Islet precursor cell (in vitro differentiated cells): ENCODE measurements at places on chromosomes 16 and 17.
A peak's percentile ranks its signal among the peaks of the same experiment; 100 is the strongest.

GRCh38 chr16:73065632-73066330, 17.9 kb upstream of the ZFHX3 start:
- peak; percentile 72 for DNase-seq

DNA sequence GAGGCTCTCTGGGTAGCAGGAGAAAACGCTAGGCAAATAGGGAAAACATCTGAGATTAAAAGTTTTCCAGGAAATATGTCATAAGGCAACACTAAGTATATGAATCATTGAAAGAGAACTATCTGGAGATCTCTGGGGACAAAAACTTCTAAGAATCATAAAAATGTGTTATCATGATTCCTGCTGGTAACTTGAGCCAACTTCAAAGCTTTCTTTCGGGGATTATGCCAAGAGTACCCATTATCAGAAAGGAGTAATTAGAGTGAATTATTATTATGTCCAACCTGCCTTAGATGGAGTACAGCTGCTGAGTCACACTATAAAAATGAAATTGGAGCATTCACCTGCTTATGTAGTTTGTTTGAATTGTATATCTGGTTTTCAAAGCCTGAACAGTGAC, 488.5 kb upstream of the SOX9 start:
- no peak for DNase-seq

DNA sequence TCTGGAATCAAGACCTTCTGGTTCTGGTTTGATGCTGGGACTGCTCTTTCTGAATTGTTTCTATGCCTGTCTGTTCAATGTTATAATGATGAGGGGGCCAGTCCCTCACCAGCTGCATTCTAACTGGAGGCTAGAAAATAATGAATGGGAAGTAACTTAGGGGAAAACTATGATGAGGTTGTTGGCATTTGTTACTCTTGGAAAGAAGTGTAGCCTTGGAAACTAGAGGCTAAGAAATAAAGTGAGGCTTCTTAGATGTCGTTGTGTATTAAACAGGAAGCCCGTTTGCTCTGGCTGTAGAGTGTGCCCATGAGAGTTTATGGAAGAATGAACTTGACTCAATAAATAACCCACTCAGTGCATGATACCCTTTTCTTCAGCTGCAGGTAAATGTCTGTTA, 140.8 kb downstream of the PRKCA start:
- DNase-seq = no peak

DNA sequence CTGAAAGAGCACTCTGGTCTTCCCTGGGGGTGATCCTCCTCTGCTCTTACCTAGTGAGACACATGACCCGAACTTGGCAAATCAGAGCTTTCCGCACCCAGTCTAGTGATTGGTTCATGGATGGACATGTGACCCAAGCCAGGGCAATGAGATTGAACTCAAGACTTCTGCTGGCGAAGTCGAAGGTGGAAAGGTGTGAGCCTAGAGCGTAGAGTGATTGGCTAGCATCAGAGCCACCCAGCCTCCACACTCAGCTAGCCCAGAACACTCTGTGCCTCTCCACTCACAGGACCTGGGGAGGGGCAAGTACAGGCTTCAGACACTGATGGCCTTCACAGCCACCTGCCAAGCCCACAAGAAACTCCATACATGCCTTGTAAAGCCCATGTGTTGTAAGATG, 17.6 kb downstream of the ATPAF2 start:
- DNase-seq = no peak

- DNase-seq = no peak
These were observed 19.8 kb upstream of the BBS2 start for GRCh38 chr16:56539656-56540055.

DNA sequence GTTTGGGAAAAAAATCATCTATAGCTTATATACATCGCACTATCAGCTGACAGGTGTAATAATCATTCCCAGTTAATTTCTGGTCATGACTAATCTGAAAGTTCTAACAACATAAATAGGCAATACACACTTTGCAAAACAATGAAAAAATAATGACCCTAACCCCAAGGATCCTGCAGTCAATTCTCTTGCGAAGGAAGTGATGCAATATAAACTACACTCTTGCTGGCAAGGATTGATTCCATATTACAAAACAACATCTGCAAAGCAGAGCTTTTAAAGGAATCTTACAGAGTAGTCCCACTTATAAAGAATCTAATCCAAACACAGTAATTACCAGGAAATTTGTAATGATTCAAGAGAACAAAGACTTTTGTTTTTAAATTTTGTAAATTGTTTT, 73.4 kb downstream of the MYO1D start:
- DNase-seq = no peak

- no peak for DNase-seq
These were observed 1.4 kb upstream of the CPPED1 start for GRCh38 chr16:12805066-12805465.

DNA sequence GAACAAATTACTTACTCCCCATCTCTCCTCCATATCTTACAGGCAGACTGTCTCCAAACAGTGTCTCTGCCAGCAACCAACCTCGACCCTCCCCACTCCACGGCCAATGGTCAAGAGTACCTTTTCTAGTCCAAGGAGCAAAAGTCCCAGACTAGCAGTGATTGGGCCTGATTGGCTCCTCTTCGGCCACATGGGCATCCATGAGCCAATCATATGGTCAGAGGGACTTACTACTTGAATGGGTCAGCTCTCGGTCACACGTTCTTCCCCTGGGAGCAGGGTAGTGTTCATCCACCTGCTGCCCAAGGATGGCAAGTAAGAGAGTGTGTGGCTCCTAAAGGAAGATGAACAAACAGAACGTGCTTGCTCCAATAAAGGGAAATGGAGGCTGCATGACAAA, 84.6 kb downstream of the C16orf78 start:
- peak; percentile 42 for DNase-seq

GRCh38 chr16:86089991-86090390, 191.0 kb downstream of the IRF8 start:
- no peak for DNase-seq

GRCh38 chr17:77476006-77476405, 335.2 kb downstream of the SEC14L1 start:
- no peak for DNase-seq

- peak; percentile 2 for DNase-seq
These were observed 6.9 kb upstream of the C16orf78 start for GRCh38 chr16:49366669-49367068.

DNA sequence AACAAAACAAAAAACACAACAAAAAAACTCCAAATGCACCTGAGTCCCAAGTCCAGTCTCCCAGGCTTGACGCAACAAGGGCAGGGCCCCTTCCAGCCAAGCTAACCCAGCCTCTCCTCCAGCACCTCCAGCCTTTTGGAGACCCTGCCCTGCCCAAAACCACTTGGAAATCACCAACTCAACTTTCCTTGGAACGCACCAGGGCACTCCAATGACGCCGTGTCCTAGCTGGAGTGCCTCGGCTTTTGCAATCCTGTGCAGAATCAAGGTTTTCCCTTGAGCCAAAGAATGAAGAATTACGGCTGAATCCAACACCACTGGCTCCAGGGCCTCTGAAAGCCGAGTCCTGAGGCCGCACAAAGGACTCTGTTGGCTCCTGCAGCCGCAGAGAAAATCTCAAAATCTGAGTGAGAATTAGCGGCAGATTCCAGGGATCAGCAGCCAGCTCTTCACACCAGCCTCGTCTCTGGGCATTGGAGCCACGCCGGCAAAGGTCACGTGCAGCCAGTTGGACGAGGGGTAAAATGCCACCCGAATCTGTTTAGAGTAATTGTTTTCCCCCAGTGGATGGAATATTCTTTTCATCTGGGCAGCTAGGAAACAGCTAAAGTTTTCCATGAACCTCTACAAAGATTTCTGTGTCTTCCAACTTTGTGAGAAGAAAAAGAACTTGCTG, 9.7 kb upstream of the BAIAP2 start:
- DNase-seq = no peak

DNA sequence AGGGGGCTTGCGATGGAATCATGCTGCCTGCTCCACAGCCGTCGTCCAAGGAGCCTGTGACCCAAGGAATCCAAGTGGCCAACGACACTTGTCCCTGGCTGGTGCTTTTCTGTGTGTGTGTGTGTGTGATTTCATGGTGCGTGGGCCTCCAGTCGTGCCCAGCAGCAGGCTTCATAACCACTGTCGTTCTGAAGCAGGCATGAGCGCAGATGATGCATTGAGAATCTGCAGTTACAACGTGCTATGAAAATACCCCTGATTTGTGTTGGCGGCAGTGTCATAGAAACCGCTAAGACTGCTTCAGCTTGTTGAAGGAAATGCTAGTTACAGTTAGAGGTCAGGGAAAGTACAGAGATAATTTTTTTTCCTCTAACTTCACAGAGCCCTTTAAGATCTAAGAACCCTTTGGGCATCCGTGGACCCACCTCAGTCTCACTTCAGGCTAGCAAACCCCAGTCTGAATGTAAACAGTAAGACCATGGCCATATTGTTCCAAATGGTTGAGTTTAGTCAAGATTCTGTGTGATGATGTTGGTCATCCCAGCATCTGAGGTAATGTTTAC, 15.6 kb downstream of the C16orf90 start:
- no peak for DNase-seq

DNA sequence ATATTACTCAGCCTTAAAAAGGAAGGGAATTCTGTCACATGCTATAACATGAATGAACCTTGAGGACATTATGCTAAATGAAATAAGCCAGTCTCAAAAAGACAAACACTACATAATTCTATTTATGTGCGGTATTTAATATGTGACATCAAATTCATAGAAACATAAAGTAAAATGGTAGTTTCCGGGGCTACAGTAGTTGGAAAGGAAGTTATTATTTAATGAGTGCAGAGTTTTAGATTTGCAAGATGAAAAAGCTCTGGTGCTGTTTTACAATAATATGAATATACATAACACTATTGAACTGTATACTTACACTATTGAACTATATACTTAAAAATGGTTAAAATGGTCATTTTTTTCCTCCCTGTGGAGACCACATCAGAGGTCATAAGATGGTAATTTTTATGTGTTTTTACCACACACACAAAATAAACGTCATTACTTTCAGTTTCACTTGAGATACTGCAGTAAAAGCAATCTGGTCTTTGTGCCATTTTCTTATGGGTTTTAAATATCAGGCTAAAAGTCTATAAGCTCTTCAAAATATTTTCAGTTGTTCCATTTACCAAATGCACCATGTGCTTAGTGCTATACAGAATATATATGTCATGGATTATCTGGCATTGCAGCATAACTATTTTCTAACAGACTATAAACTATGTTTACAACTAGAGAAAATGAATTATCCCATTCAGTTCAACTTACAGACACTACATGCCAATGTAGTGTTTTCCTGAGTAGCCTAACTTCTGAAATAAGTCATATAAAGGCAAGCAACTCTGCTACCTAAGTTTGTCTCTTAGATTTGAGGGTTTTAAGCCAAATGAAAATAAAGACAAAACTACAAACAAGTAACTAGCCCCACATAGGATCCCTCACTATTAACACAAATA, 90.9 kb downstream of the SPAG9 start:
- no peak for DNase-seq

GRCh38 chr16:4179020-4179419, 62.8 kb upstream of the ADCY9 start:
- peak; percentile 82 for DNase-seq

DNA sequence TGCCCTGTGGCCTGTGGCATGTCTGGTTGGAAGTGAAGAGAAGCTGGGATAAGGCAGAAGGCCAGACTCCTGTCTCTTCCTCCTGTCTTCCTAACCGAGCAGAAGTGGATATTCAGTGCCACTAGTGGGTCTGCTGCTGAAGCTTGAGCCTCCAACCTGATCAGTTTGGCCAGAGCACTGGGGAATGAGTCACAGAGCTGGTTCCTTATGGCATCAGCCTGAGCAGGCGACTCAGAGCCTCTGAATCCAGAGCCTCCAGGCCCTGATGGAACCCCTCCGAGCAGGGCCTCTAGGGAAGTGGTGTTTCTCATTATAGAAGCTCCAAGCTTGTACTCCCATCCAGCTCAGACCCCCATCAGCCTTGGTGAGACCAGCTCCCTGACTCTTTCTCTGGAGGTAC, 2.0 kb downstream of the WSCD1 start:
- DNase-seq = peak; percentile 78

DNA sequence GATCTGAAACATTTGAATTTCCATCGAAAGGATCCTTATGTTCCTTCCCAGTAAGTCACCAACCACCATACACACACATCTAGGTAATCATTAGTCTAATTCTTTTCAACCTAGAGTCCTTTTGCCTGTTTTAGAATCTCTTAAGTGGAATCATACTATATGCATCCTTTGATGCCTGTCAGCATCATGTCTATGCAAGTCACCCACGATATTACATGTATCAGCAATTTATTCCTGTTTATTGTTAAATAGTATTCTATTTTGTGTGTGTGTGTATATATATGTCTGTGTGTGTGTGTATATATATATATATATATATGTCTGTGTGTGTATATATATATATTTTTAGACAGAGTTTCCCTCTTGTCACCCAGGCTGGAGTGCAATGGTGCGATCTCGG, 78.9 kb upstream of the RPH3AL start:
- no peak for DNase-seq

DNA sequence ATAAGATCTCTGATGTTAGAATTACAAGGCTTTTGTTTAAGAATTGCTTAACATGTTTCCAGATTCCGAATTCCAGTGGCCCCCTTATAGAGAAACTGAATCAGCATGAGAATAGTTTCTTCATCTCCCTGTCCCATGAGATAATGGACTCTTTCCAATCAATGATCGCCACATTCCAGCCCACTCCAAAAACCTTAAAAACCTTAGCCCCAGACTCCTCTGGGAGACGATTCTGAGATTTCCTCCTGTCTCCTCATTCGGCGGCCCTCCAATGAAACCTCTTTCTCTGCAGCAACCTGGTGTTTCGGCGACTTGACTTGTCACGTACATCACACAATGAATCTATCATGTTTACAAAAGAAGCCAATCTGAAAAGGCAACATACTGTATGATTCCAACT, 197.1 kb upstream of the PSMD7 start:
- DNase-seq = no peak

- DNase-seq = peak; percentile 42
These were observed 16.3 kb upstream of the ATP2A3 start for GRCh38 chr17:3980381-3981014.

DNA sequence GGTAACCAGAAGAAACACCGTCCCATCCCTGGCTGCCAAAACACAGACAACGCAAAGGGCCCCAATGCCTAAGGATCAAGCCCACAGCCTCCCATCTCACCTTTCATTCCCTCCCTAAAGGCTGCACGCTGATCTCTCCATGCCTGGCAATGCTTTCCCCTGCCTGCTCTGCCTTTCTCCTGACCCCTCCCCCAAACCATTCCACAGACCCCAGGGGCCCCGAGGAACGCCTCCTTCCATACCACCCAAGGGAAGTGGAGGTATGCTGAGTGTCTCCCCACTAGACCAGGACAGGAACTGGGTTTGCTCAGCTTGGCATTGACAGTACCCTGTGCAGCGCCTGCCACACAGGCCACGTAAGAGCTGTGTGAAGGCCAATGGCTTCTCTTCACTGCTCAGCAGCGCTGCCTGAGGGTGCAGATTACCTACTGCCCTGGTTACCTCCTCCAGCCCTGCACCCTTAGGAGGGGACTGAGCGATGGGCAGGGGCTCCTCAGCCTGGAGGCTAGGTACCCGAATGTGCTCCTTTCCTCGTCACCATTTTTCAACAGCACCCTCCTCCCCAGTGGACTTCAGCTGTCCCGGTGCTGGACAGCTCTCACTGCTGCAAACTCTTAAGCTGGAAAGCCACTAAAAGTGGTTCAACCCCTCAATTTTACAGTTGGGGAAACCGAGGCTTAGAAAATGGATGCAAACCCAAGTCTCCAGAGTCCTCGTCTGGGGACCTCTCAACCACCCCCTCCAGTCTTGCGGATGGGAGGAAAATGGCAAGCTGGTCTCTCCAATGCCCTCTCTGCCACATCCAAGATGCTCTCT, 45.0 kb downstream of the SRCIN1 start:
- DNase-seq = no peak
